ENCODE measurements at places on chromosomes 2 and 18.

- no peak for DNase-seq
Observed at GRCh38 chr2:113826346-113827285, 63.3 kb upstream of the ACTR3 start.

- no peak for DNase-seq
Observed at GRCh38 chr2:62143696-62144095, 52.2 kb upstream of the B3GNT2 start.

- DNase-seq: no peak
Observed at GRCh38 chr2:155111070-155111469, 412.6 kb downstream of the KCNJ3 start.

GRCh38 chr18:22428672-22429071 lies 11.0 kb upstream of the CTAGE1 start:
- DNase-seq: no peak

DNA sequence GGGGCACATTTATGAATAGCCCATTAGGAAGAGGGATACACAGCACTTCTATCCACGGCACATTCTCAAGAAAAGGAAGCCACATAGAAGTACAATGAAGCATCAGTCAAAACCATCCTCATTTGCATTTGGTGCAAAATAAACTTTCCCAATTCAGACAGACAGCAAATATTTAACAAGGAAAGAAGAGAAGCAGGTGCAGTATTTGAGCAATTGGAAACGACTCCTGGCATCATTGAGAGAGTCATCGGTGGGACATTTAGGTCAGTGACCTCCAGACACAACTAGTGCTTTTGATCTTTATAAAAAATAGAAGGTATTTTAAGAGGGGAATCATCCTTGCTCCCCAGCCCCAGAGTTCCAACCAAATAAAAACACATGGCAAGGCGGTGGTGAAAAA lies 118.0 kb downstream of the MREG start:
- DNase-seq: no peak

GRCh38 chr2:238042849-238043584 lies 17.8 kb upstream of the SCLY start:
- no peak for DNase-seq

DNA sequence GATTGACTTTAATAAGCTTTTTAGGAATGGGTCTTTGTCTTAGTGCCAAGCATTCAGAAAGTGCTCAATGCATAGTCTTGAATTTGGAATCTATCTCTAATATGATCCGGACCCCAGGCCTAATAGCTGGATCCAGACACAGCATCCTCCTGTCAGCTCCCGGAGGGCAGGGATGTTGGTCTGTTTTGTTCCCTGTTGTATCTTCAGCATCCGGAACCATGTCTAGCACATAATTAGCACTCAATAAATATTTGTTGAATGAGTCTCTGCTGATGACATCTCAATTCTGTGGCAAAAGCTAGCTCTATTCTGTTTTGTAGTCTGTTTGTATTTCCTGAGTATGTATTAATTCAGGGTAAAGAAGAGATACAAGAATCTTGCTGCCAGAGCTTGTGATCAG lies 169.1 kb downstream of the DCDC2C start:
- no peak for DNase-seq

GRCh38 chr2:60947056-60947455 lies 65.7 kb downstream of the REL start:
- no peak for DNase-seq

- no peak for DNase-seq
Observed at GRCh38 chr2:178282075-178282815, 87.9 kb downstream of the OSBPL6 start.

DNA sequence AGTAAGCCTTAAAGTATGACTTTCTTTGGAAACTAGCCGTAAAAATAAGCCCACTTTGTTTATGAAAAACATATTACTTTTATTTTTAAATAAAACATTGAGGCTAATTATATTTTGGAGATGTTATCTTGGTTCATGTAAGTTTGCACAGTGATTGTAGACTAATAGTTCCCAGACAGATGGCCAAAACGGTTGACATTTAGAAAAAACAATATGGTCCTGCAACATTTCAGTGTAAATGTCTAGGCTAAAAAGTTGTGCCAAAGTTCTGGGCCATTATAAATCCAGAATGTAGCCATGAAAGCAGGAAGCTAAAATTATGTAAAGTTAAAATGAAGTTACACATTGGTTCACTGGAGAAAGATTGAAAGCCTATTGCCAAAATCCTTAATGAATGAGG lies 43.6 kb downstream of the SLC5A7 start:
- DNase-seq: no peak

- DNase-seq: no peak
Observed at GRCh38 chr2:119550856-119551255, 6.6 kb downstream of the CFAP221 start.

DNA sequence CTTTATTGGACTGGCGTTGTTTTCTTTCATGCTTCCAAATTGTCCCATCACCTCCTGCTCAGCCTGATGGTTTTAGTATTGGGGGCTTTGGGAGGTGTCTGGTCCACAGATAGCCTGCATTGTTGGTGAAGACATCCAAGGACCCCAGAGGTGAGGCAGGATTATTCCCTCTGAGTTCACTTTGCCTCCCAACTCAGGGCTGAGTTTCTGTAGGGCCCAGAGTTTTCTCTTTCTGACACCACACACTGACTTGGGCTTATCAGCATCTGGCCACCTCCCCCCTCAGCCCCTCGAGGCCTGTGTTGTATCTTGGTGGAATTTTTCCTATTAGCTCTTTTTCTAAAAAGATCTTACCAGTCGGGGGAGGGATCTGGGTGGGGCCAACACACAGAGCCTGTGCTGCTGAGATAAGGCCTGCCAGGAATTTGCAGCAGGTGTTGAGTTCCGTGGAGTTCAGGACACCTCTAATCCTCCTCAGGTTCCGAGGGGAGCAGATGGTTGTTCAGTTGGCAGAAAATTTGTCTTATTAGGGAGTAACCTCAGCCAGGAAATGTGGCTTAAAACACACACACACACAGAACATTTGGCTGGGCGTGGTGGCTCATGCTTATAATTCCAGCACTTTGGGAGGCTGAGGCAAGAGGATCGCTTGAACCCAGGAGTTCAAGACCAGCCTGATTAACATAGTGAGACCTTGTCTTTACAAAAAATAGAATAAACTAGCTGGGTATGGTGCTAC lies 7.3 kb downstream of the EMILIN2 start:
- DNase-seq: no peak

- DNase-seq: no peak
Observed at GRCh38 chr18:48342125-48342524, 67.1 kb downstream of the ZBTB7C start.

DNA sequence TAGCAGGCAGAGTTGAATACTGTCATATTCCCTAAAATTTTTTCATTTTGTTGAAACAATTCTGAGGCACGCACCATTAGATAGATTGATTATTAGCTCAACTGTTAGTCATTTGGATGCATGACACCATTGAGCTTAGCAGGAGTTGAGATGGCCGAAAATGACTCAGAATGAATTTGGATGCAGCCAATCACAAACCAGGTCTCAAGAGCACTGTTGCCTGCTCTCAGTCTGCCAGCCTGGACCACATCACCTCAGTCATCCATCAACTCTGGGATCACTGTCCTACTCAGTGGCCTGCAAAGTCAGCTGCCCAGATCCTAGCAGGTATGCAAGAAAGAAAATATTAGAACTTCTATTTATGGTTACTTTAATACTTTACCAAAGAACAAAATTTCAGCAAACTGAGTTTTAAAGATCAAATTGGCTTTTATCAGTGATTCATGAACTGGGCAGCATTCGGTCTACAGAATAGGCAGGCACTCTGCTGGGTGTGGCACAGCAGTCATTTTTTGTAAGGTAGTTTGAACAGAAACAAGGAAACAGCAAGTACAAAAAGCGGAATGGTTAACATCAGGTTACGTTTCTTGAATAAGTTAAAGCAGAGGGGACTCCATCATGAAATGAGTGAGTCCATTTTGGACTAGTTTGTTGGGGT lies 152.7 kb upstream of the ARHGAP28 start:
- no peak for DNase-seq

GRCh38 chr2:100504542-100504941 lies 34.3 kb downstream of the NMS start:
- no peak for DNase-seq

DNA sequence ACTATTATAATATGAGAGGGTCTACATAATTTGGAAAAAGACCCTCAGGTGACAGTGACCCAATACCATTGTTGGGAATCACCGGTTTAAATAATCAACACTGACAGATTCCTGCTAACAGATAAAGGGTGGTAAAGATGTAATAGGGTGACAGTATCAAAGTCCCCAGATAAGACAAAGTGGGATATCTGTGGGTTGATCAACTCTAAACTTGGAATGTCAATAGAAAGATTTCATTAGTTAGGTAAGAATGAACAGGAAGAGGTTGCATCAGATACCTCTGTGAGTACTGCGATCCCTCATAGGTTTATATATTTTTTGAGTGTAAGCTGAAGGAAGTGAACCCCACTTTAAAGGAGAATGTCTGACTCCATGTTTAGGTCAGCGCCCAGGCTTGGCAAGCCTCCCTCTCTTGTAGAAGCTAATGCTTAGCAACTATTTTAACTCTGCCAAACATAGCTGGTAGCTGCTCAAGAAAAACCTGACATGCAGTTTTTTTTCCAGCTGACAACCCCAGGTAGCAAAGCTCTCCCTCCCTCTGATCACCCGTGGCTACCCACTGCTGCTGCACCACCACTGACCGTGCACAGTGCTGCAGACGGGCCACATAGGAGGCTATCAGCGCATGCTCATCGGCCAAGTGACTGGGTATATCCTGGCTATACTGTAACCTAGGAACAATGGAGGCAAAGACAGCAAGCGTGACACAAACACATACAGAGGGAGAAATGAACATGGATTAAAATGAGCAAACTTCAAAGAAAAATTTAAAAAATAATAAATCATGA lies 113.3 kb upstream of the DNMT3A start:
- no peak for DNase-seq

- DNase-seq: no peak
Observed at GRCh38 chr2:120485096-120485495, 139.2 kb downstream of the INHBB start.

GRCh38 chr18:62101321-62101721 lies 85.5 kb downstream of the PIGN start:
- no peak for DNase-seq

DNA sequence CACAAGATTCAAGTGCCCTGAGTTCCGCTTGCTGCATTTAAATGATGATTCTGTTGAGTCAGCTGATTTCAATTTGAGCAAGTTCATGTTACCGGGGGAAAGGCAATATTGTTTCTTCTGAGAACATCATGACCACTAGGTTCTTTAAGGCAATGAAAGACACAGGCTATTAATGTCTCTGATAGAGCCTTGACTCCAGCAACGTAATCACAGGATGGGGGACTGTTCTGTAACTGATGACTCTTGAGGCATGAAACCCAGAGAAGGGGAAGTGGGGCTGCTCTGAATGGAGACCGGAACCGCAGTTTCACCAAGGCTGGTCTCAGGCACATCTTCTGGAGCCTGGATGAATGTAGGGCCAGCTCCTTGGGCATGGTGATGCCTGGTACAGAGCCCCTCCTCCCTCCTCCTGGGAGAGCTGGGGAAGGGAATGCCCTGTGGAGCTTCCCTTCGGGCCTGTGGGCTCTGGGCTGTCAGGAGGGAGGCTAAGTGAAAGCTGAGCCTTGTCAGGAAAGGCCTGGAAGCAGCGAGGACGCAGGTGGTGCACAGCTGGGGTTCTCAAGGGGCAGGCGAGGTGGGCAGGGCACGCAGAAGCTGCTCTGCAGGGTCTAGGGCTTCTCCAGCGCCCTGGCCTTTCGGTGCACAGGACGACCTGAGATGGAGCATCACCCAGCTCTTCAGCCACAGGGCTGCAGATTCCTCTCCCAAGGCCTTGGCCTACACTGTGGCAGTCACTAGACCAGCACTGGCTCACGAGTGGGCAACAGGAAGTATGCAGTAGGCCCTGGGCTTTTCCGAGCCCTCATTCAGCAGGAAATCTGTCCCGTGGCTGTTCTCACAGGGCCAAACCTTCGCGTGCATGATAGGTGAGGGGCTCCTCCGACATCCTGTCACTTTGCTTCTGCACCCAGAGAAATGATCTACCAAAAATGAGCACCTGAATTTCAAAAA lies 36.6 kb upstream of the PRLH start:
- DNase-seq: no peak

DNA sequence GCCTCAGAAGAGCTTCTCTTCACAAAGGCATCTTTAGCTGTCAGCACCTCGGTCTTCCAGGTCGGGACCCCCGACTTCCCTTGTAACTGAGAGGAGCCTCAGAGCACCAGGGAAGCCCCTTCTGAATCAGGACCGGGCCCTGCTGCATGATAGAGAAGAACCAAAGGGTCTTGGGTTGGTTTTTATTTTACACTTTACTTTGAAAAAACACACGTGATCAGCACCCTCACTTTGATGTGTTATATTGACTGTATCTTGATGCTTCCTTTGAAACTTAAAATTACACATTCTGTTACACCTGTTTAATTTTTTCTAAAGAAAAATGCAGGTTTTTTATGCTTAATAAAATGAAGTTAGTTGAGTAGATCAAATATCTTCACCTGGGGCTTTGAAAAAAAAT lies 202.3 kb downstream of the FAM210A start:
- no peak for DNase-seq

DNA sequence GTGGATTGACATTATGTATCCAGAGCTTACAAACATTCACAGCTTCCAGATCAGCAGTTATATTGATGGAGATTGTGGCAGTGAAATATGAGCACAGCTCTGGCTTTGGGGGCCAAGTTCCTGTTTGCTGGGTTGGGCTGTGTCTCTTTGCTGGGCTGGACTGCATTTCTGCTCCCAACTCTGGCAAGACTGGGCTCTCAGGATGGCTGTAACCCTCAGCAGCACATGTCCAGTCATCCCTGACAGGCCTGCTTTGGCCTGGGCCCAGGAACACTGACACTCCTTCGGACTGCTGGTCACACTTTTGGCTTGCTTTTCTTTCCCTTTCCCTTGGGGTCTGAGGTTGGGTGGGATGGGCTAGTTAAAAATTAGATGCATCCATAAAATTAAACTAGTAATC lies 17.9 kb upstream of the VPS4B start:
- no peak for DNase-seq

- DNase-seq: no peak
Observed at GRCh38 chr2:197904446-197904845, 100.1 kb downstream of the PLCL1 start.

- DNase-seq: peak; percentile 5
Observed at GRCh38 chr18:51668101-51668500, 470.6 kb upstream of the MEX3C start.

GRCh38 chr2:36374585-36374984 lies 19.0 kb downstream of the CRIM1 start:
- DNase-seq: no peak

DNA sequence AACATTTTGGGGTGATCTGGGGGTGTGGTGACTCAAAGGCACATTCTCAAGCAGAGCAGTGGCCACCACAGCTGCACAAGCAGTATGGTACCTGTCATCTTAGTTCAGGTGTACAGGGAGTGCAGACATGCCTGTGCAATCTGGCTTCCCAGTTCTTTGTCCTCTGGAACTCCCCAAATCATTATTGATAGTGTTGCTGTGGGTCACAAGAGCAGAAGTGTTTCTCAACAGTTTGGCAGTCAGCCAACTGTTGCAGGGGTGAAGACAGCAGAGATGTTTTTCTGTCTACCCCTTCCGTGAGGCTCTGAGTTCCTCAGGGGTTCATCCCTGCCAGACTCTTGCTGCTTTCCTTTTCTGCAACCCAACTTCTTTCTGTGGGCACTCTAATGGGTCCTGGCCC lies 206.5 kb upstream of the ZSWIM2 start:
- DNase-seq: no peak

GRCh38 chr2:105238664-105239240 lies 2.8 kb upstream of the GPR45 start:
- DNase-seq: no peak

- DNase-seq: no peak
Observed at GRCh38 chr18:35045806-35046205, 4.6 kb downstream of the MAPRE2 start.
